CD4-positive, alpha-beta T cell treated with Interleukin-6 at 100 ng/mL for 8 hours (primary cell): ENCODE measurements at places on chromosomes 13 and 19.

- no peak for DNase-seq
These were observed 8.4 kb downstream of the PLEKHF1 start for GRCh38 chr19:29673451-29674371.

GRCh38 chr19:30360376-30361106 lies 11.6 kb upstream of the ZNF536 start:
- no peak for DNase-seq

GRCh38 chr19:14183741-14184350 lies 22.1 kb downstream of the ADGRL1 start:
- DNase-seq, result no peak

GRCh38 chr13:22060187-22060586 lies 389.3 kb downstream of the FGF9 start:
- no peak for DNase-seq

DNA sequence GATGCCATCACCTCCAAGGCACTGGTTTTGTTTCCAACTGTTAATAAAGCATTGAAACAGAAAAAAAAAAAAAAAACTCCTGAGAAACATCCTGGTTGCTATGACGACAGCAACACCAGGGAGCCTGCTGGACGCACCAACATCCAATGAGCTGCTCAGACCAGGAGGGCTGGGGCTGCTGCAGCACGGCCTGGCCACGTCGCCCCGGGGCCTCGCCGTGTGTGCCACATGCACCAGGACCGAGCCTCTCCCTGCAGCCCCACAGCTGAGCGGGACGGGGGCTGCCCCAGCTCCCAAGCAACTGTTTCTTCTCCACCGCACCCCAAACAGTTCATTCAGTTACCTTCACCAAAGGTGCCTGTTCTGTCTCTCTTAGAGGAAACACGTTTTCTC lies 54.5 kb downstream of the RASA3 start:
- DNase-seq, result no peak

GRCh38 chr19:55216461-55217198 lies 7.3 kb upstream of the PTPRH start:
- no peak for DNase-seq

DNA sequence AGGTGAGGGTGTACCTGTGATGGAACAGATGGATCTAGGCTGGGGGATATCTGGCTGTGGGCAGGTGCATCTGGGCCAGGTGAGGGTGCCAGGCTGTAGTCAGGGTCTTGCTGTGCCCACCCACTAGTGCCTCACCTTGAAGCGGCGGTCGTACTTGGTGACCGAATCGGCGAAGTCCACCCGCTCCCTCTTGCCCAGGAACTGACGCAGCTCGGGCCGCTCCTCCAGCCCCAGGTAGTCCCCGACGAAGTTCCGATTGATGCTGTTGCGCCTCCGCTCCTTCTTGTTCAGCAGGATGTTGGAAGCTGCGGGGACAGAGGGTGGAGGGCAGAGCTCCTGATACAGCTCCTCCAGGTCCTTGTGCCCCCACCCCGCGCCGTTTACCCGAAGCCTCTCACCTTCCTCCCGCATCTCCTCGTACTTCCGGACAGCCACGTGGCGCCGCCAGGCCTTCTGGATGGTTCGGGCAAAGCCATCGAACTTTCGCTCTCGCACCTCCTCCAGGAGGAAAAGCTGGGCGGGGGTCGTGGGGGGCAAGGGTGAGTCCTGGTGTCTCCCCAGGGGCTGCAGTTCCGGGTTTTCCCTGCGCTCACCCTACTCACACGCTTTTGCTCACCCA lies 16.2 kb upstream of the ZNF414 start:
- DNase-seq, result no peak

DNA sequence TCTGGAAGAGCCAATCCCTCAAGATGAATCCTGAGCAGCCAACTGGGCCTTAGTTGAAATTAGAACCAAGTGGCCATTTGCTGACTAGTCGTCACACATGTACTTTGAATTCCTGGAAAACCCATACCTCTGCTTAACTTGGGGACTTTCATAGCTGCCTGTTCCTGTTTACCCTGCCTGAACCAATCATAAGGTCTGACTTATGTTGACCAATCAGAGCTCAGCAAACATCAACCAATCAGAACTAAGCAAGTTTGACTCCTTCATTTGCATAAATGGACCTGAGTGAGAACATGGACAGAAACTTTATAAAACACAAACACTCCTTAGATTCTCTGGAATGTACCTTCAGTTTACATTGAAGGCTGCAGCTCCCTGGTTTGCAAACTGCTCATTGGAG lies 50.8 kb downstream of the LATS2 start:
- DNase-seq, result no peak

DNA sequence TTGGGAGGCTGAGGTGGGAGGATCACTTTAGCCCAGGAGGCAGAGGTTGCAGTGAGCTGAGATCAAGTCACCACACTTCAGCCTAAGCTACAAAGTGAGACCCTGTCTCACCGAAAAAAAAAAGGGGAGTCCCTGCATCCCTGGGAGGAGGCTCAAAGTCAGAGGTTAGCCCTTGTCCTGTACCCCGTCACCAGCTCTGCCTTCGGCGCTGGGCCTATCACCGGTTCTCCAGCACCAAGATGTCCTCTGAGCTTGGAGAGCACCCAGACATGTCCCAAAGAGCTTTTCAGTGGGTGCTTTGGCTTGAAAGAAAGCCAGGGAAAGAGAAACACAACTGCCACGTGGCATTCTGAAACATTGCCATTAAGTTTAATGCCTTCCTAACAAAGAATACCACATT lies 356.9 kb upstream of the TSHZ3 start:
- DNase-seq, result no peak

DNA sequence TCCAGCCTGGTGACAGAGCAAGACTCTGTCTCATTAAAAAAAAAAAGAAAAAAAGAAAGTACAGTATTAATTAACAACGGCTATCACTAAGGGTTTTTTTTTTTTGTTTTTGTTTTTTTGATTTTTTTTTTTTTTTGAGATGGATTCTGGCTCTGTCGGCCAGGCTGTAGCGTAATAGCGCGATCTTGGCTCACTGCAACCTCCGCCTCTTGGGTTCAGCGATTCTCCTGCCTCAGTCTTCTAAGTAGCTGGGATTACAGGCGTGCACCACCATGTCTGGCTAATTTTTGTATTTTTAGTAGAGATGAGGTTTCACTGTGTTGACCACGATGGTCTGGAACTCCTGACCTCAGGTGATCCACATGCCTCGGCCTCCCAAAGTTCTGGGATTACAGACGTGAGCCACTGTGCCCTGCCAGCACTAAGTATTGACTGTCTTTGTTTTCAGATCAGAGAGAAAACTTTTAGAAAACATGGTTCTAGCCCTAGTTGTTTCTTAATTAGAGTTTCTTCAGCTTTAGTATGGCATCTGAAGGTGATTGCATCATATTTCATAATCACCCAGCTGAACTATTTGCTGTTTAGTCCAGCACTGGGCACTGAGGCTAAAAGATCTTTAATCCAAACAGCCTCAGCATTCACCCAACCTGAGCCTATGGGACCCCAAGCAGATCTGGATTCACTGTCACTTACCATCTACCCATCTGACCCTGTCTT lies 2.7 kb upstream of the GATAD2A start:
- DNase-seq, result no peak

DNA sequence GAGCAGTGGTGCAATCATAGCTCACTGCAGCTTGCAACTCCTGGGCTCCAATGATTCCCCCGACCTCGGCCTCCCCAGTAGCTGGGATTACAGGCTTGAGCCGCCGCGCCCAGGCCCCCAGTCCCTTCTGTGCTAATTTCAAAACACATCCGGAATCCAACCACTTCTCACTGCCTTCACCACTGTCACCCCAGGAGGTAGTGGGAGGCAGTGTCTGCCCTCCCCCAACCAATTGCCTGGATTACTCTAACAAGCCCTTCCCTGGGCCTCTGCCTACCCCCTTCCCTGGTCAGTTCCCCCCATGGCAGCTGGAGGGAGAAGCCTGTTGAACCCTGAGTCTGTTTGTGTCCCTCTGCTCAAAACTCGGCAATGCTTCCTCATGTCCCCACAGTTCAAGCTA lies 2.3 kb downstream of the PRAM1 start:
- DNase-seq, result no peak

- DNase-seq, result no peak
These were observed 9.2 kb downstream of the ZNF296 start for GRCh38 chr19:45066921-45067661.

- no peak for DNase-seq
These were observed 147.7 kb downstream of the TM9SF2 start for GRCh38 chr13:99648927-99649326.

DNA sequence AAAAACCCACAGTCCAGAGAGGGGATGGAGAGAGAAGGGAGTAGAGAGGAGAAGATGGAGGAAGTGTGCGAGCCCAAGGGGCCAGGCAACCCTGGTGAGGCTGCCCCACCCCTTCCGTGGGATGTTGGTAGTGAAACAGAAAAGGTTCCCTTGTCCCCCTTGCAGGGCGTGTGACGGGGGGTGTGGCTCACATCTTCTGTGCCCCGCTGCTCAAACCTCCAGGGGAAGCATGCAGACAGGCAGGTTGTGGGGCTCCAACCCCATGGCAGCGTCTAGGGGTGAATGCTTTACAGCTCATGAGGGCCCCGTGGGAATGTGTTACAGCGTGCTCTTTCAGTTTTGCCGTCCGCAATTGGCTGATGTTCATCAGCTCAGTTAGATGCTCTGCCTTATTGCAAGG lies 14.7 kb upstream of the EVI5L start:
- peak; percentile 8 for DNase-seq

- no peak for DNase-seq
These were observed 18.3 kb upstream of the F7 start for GRCh38 chr13:113086991-113087922.

DNA sequence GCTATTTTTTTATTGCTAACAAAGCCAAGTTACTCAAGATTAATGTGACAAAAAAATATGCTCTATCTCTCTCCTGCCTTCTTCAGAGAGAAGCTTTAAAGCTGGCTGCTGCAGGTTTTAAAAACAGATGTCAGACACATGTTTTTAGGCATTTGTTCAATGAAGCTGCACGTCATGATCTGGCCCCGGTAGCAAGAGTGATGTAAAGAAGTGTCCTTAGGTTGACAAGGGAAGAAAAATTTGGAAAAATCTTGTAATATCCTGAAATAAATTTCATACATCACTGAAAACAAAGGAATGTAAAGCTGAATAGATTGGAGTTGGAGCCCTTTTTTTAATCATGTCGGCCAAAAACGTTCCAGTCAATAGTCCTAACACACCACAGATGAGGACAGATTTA lies 531.4 kb upstream of the NBEA start:
- no peak for DNase-seq

- no peak for DNase-seq
These were observed 19.1 kb downstream of the CSNK1G2 start for GRCh38 chr19:1959928-1960589.

DNA sequence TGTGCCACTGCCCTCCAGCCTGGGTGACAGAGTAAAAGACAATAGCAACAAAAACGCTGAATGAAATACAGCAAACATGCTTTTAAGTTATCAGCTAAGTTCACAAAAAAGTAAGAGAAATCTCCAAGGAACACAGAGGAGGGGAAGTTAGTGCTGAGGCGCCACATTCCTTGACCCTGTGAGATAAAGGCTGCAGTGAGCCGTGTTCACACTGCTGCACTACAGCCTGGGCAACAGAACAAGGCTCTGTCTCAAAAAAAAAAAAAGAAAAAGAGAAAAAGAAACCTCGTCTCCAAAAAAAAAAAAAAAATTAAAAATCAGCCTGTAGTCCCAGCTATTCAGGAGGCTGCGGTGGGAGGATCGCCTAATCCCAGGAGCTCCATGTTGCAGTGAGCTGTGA lies 16.3 kb upstream of the DOCK6 start:
- DNase-seq, result no peak

- DNase-seq, result no peak
These were observed 26.9 kb downstream of the ZNF846 start for GRCh38 chr19:9741476-9742171.

DNA sequence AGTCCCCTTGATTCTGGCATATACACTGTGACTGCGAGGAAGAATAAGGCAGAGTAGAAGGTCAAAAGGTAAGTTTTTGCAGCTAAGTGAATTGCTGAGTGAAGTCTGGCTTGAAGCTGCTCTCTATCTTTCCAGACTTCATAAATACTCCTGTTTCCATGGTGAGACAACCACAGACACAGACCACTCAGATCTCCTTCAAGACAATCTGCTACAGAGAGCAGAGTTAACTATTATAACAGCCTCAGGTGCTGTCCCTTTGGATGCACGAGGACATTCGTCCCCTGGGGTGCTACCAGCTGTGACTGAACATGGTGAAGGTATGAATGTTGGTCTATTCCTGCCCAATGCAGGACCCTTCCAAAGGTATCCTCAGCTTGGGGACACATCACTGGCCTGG lies 104.0 kb downstream of the MYCBP2 start:
- DNase-seq, result no peak

- peak; percentile 67 for DNase-seq
These were observed 520 bp downstream of the ZNF787 start for GRCh38 chr19:56120371-56121179.

- DNase-seq, result no peak
These were observed 32.0 kb downstream of the KLF5 start for GRCh38 chr13:73090823-73091187.

DNA sequence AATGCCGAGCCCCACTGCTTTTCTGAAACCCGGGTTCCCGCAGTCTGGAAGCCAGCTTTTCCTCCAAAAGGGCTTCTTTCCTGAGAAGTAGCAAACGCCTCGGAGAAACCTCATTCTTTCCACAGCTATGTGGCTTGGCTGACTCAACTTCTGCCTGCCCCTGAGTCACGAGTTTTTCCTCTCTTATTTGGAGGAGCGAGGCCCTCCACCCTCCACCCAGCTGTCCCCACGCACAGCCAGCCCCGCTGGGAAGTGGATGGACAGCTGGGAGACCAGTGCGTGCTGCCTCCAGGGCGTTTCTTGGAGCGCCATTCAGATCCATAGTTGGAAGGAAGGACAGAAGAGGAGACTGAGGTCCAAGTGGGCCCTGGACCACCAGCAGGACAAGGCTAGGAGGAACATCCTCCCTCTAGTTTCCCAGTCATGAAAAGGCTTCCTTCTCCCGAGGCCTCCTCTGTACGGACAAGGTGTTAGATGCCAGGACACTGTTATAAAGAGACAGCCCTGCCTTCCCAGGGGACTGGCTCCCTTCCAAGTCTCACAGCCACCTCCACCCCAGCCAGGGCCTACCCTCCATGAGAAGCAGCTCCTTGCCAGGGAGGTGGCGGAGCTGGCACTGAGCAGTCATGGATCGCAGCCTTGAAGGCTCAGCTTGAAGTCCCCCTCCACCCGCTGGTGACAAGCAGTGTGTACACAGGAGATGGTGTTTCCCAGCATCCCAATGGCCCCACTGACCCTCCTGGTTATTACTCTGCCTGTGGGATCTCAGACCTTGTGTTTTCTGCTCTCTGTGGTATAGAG lies 2.5 kb upstream of the PLEKHF1 start:
- DNase-seq, result no peak

GRCh38 chr13:45512098-45512496 lies 47.4 kb downstream of the COG3 start:
- no peak for DNase-seq

DNA sequence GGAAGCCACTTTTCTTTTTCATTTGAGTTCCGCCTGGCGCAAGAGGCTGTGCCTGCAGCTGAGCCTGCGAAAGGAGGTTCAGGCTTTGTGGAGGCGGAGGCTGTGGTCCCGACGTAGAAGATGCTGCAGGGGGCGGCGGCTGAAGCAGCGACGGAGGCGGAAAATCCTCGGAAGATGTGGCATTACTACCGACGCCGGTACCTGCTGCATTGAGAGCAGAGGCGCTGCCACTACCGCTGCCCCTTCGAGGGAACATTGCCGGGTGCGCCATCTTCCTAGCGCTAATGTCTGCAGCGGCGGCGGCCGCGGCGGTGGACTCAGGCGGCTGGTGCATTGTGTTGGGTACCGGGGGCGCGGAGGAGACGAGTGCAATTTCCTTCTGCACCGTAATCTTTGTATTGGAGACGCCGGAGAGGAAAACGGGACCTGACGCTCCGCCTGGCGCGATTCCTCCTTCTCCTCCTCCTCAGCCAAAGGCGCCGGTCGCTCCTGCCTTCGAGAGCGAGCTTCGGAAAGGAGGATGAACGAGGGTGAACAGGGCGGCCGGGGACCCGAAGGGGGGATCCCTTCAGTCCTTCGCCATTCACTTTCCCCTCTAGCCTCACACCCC lies at the start of gene TSC22D1:
TSS of gene TSC22D1 (minus strand) at position 590 of the 610 bp plus-strand sequence. CDS start at position 334, 256 bp downstream.
- DNase-seq, result peak; percentile 70
